T1000 (cell line): ENCODE measurements at places on chromosomes 4 and X.

GRCh38 chr4:24055623-24056022 is 165.8 kb upstream of the PPARGC1A start:
- DNase-seq, result no peak

- no peak for DNase-seq
Measured at GRCh38 chr4:2249526-2250356, 7.8 kb upstream of the HAUS3 start.

GRCh38 chrX:107561468-107562215 is 66.7 kb upstream of the PRPS1 start:
- no peak for DNase-seq

DNA sequence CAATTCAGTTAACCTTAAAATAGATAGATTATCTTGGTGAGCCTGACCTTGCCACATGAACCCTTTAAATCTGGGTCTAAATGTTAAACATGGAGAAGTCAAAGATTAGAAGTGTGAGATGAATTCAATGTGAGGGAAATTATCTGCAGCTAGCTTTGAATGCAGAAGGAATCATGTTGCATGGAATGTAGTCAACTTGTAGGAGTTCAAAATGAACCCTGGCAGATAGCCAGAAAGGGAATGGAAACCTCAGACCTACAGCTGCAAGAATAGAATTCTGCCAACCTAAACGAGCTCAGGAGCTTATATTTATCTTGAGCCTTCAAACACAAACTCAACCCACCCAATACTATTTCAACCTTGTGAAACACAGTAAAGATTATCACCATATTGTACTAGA is 632.5 kb downstream of the KCTD8 start:
- no peak for DNase-seq

GRCh38 chr4:37795581-37796195 is 30.8 kb upstream of the PGM2 start:
- no peak for DNase-seq

DNA sequence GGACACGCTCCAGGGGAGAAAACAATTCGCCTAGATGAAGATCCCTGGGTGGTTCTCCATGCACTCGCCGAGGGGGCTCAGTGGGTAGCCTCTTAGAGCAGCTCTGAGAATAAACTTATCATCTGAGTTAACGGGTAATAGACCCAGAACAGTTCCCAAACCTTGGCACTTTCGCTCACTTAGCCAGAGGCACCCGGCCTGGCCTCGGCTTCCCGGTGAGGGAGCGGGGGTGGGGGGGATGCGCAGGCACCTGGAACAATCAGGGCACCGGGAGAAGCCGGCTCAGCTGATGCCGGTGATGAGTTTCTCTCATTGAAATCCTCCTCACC is 405 bp upstream of the ZAR1 start:
- DNase-seq, result no peak

DNA sequence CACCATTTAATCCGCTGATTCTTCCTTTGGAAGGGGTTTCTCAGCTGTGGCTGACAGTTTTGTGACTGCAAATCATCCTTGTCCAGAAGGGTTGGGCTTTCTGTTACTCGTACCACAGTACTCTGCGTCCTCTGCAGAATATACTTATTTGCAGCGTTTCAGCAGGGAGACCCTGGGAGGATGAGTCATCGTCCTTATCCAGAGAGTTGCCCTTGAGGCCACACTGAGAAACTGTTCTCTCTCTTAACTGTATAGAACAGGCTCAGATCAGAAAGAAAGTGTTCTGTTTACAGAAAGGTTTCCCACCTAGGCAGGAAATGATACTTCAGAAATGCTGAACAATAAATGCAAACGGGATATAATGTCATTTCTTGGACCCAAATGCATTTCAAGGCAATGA is 47.8 kb upstream of the DDX53 start:
- DNase-seq, result no peak

- no peak for DNase-seq
Measured at GRCh38 chrX:39667191-39667590, 430.6 kb downstream of the BCOR start.

DNA sequence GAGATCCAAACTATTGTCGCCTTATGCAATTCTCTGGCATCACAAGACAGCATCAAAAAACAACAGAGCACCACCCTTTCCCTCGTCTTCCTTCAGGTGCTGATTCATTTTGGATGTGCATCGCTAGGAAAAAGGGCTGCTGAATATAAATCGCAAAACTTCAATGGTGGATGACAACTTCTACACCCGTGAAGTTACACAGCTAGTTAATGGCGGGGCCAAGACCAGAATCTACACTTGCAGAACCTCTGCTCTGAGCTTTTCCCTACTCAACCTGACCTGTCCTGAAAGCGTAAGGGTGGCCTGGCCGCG is 674 bp downstream of the GNPDA2 start:
- no peak for DNase-seq

GRCh38 chrX:140439476-140439875 is 65.4 kb downstream of the SOX3 start:
- no peak for DNase-seq

GRCh38 chr4:78864405-78865024 is 74.7 kb downstream of the PAQR3 start:
- DNase-seq, result no peak

- DNase-seq, result no peak
Measured at GRCh38 chr4:122716825-122717448, 15.6 kb upstream of the BBS12 start.

- no peak for DNase-seq
Measured at GRCh38 chr4:119284876-119285780, 36.8 kb downstream of the FABP2 start.

- no peak for DNase-seq
Measured at GRCh38 chr4:143626134-143626911, 74.2 kb downstream of the FREM3 start.

DNA sequence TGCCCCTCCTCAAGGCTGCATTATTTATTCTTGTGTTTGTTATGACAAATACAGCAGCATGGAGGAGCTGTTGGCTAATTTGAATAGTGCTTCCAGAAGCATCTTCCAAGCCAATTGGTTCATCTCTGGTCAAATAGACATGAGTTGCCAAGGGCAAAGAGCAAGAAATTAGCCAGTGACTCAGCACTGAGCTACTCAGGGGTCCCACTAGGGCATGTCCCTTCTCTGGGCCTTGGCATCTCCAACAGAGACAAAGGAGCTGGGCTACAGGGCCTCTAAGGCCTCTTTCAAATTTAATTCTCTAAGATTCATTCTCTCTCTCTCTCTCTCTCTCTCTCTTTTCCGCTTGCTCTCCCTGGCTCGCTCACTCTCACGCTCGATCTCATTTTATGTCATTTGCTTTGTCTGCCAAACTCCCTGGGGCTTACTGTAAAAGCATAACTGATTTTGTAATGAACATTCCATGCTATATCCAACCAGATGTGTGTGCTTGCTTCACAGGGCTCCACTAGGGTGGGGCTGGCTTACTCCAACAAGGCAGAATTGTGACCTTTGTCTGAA is 86.7 kb upstream of the MAGEA4 start:
- peak; percentile 19 for DNase-seq

DNA sequence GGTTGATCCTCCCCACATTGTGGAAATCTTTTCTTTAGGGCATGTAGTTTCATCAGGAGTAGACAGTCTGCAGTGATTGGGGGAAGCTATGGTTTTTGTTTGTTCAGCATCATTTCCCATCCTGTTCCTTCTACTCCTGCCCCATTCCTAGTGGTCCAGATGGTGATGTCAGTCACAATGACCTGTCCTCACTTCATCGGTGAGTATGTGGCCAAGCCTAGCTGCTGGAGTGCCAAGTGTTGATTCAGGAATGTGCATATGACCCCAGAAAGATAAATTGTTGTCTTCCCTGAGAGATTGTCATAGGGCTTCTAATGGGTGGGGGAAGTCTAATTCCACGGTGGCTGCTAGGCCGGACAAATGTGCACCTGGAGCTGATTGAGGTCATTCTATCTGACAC is 130.6 kb upstream of the FAT1 start:
- DNase-seq, result no peak

GRCh38 chr4:48175806-48176205 is 41.8 kb upstream of the TXK start:
- no peak for DNase-seq

DNA sequence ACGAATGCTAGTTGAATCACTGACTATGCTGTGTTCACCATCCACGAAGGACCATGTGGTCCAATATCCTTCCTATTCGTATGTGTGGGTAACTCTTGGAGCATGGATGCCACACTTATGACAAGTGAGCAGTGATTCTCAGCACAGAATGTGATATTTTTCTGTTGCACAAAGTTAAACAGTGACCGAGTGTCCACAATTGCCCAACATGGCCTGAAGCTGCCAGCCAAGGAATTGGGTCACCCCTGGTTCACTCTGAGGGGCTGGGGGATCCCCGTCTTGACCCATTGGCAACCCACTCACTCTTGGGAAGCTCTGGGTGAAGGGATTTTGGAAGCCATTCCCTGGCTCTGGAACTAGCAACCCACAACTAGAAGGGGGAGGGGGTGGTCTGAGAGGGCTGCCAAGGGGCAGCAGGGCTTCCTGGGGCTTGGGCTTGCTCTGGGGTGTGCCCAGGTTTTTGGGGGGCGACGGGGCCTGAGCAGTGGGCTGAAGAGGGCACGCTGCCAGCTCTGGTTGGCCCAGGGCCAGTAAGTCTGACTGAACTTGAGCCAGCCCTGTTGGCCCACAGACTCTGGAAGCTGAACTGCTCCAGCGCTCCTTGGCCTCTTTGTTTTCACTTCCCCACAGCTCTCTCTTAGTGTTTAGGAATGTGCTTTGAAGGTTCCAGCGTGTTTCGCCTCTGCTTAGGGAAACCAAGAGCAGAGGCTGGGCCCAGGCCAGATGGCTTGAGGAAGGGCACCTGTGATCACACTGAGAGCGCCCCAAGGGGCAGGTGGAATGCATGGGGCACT is 43.1 kb upstream of the BCOR start:
- DNase-seq, result no peak

- no peak for DNase-seq
Measured at GRCh38 chr4:145001635-145002034, 96.4 kb downstream of the ANAPC10 start.

DNA sequence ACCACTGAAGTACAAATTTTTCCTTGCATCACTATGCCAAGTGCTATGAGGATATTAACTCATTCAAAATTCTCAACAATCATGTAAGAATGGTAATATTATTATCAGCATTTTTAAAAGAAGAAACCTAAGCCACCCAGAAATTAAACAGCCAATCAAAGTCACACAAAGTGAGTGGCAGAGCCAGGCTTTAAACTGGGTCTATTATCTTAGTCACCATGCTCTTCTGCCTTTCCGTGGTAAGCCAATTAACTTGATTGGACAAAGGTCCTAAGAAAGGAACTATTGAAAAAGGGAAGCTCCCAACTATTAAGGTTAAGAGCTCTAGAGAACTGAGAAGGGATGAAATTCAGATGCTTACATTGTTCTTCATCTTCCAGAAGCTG is 111.5 kb downstream of the ASB9 start:
- no peak for DNase-seq

DNA sequence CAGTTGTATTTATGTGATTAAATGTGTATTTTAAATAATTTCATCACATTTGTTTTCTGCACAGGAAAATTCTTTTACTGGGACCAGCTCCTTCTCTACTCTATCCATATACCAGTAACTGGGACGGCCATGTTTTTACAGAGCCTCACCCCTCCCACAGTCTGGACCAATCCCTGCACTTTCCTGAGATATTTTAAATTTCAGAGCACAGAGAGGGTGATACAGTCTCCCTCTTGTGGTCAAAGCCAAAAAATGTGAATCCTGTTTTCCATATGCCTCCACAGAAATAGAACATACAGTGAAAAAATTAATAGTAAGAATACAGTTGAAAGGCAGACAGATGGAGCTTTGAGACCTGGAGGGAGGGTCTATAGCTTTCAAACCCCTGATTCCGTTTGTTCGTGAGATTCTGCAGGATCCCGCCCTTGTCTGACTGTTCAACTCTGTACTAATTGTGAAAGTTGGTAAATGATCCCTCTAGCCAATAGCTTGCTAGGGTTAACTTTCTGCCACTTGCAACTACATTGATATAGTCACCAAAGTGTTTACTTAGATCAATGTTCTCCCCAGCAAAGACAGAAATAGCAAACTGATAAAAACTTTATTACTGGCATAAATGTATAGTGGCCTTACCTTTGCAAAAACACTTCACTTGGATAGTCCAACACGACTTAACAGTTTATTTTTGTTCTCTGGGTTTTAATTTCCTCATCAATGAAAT is 172.2 kb downstream of the PPARGC1A start:
- DNase-seq, result peak; percentile 29

GRCh38 chr4:111707491-111707890 is 437.8 kb upstream of the FAM241A start:
- no peak for DNase-seq

DNA sequence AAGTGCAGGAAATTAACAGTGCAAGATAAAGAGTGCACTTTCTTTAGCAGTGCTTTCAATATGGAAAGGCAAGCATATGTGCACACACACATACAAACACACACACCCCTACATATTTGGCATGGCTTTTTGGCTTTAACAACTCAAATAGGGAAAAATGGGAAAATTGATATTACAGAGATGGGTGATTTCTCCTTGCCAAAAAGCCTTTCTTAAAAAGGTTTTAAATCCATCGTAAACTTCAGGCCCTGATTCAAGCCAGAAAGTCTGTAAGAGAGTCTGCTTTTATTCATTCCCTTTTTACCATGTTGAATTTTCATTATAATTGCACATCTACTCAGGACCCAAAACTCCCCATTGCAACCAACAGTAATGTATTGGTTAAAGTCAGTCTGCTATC is 612.0 kb upstream of the ACTRT1 start:
- no peak for DNase-seq

DNA sequence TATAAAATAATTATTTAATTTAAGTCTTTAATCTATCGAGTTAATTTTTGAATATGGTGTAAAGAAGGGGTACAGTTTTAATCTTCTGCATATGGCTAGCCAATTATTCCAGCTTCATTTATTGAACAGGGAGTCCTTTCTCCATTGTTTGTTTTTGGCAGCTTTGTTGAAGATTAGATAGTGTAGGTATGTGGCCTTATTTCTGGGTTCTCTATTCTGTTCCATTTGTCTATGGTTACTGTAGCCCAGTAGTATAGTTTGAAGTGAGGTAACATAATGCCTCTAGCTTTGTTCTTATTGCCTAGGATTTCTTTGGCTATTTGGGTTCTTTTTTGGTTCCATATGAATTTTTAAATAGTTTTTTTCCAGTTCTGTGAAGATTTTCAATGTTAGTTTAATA is 48.3 kb downstream of the EMCN start:
- no peak for DNase-seq

- DNase-seq, result no peak
Measured at GRCh38 chr4:10466161-10466560, 8.9 kb upstream of the ZNF518B start.

DNA sequence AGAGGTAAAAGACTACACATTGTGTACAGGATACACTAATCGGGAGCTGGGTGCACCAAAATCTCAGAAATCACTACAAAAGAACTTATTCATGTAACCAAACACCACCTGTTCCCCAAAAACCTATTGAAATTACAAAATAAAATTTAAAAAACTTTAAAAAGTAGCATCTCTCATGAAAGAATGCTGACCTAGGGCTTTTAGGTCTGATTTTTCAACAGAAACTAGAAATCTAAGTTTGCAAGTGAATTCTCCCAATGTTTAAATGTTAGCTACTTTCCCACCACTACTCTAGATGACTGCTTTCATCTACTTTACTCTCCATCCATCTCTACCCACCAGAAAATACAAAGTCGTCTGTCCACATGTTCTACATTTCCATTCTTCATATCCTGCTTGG is 1447.7 kb downstream of the RPA4 start:
- no peak for DNase-seq

- DNase-seq, result no peak
Measured at GRCh38 chr4:56910172-56910967, 2.7 kb downstream of the REST start.

GRCh38 chr4:91914176-91914804 is 389.5 kb upstream of the GRID2 start:
- DNase-seq, result no peak
